ENCODE measurements at places on chromosomes 2 and 18.

- DNase-seq = no peak
Observed at GRCh38 chr2:143321994-143322393, 192.8 kb downstream of the ARHGAP15 start.

DNA sequence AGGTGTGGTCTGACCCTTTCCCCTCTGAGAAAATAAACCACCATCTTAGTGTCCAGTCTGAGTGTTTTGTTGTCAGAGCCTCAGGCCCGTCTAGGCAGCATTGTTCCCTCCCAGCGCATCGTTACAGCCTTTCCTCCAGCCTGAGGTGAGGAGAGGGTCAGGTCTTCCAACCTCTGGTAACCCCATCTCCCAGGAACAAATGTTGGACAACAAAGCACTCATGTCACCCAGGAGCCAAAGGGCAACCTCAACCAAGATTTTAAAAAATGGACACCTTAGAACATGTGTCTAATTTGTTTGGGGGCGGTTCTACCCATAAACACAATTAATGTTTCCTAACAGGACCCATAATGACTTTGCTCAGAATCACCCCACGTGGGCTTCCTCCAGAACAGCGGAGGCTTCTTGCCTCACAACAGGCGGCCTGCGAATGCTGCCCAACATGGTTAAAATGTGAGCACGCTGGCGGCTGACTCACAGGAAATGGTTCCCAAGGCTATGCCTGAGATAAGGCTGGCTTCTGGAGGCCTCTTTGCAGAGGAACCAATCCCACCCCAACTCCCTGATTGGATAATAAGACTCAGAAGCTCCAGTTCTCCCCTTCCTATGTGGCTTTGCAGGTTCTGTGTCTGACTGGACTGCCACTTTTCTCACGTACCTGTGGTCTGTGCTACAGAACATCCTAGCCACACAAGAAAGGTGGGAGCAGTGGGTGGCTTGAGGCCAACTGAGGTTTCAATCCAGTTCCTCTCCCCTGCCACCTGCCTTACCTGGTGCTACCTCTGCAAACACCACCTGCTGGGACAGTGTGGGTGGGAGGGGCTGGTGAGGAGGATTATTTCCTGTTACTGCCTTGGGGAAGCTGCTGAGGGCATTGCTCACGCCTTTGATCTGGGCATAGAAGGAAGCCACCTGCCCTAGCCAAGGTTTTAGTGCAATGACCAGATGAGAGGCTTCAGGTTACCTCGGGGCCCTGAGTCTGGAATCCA, 108.8 kb downstream of the B3GNT2 start:
- peak; percentile 58 for DNase-seq

- DNase-seq = no peak
Observed at GRCh38 chr18:70271742-70272141, 17.1 kb upstream of the SOCS6 start.

GRCh38 chr2:99489063-99489760, 605 bp downstream of the REV1 start:
- peak; percentile 47 for DNase-seq

DNA sequence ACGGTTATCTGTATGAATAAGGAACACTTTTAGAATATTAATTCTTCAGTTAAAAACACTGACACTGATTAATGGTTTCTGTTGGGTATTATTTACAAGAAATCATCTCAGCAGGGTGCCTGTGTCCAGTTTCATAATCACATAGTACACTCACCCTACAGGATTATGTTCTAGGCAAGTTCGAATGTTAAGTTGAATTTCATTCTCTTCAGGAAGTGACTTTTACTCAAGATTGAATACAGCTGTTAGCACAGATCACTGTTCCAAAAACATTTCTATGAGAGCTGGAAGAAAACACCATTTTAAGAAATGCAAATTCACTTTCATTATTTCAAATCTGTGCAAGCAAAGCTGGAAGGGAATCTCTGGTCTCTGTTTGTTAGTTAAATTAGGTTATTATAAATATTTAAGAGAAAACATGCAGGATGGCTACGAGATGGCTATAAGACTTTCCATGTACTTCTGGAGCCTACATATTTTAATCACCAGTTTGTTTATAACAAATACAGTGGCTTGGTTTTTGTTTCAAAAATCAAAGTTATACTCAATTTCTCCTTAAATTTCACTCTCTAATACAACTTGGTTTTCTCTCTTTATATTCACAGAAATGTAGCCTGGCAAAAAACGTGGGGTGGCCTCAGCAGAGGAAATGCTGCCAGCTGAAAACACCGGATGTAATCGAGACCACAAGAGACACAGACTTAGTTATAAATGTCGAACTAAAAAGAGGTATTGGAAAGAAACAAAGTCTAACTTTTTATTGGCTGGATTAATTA, 65.8 kb downstream of the RBMS1 start:
- DNase-seq = no peak

DNA sequence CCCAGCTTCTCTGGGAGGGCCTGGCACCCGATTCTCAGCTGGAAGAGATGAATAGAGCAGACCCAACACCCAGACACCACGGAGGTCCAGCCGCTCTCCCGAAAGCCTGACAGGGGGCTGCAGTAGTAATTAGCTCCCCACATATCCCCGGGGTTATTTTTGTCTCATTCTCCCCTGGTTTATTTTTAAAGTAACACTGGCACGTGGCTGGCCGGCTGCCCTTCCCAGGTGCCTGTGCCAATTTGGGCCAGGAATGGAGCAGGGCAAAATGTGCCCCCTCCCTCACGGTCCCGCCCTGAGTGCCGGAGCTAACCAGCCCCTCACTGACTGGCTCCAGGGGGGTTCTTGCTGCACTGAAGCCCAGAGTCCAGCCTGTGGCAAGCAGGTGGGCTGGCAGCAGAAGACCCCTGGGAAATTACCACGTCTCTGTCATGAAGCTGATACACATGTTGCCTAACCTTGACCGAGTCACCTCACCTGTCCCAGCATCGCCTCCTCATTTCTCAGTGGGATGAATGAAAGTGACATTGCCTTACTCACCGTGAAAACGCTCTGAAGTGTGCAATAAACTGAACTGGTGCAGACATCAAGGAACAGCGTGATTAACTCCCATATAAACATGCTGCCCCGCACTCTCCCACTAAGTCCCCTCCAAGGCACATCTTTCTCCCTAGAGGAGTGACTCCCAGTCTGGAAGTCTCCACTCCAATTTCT, 18.4 kb downstream of the KCNK3 start:
- no peak for DNase-seq

DNA sequence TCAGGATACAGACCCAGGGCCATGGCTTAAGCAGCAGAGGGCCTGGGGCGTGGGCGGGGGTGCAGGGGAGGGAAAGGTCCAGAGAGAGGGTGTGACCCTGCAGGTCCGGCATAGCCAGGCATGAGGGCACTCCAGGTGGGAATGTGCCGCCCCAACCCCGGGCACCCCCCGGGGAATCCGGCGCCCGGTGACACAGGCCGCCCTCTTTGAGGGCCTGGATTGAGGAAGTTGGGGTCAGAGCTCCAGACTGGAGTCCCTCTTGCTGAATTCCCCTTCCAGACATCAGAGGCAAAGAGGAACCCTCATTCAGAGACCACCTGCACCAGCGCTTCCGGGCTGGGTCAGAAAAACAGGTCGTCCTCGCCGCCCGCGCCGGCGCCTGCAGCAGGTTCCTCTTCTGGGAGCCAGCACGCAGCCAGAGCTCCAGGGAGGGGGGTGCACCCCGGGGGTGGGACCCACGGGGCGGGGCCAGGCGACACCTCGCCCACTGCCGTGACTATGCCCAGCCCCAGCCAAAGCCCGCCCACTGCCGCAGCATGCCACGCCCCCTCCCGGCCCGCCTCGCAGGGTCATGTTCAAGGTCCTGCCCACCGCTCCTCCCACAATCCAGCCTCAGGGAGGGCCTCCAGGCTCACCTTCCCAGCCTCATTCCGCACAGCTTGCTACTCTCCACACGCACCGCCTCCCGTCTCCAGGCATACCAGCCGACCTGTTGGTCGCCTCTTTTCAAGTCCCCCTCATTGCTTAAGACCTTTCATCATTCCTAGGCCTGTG, 98.3 kb upstream of the ID2 start:
- peak; percentile 50 for DNase-seq

GRCh38 chr2:218082586-218083351, 13.7 kb downstream of the RUFY4 start:
- no peak for DNase-seq

DNA sequence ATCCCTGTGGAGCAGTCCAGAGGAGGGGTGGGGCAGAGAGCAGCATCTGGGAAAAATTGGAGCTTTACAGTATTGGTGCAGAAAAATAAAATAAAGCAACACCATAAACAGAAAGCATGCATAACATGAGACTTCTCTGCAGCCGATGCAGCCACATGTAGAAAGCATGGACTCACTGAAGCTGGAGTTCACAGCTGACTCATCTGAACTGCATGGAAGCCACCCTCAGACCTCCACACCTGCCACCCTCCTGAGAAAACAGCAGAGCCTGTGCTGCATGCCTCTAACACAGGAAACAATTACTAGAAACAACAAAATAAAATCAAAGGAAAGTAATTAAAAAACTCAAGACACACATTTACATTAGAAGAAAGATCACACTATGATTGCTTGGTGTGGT, 169.4 kb upstream of the ALKAL2 start:
- no peak for DNase-seq

- DNase-seq = no peak
Observed at GRCh38 chr2:34979148-34979547, 1376.4 kb upstream of the CRIM1 start.

DNA sequence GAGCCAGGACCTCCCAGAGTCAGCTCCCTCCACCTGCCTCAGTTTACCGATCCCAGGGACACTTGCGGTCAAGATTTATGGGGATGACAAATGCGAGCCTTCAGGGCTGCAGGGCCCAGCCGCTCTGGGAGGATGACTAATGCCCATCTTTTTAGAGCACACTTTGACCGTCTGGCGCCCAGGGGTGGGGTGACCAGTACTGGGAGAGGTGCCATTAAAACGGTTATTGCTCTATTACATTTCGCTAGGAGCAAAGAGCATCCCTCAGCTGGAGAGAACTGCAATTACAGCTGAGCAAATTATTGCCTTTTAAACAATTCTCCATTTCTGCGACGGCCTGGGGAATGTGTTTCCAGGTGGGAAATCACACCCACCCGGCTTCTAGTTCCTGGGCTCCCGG, 42.6 kb upstream of the HPCAL1 start:
- no peak for DNase-seq

- no peak for DNase-seq
Observed at GRCh38 chr2:14751581-14751980, 119.1 kb downstream of the LRATD1 start.

DNA sequence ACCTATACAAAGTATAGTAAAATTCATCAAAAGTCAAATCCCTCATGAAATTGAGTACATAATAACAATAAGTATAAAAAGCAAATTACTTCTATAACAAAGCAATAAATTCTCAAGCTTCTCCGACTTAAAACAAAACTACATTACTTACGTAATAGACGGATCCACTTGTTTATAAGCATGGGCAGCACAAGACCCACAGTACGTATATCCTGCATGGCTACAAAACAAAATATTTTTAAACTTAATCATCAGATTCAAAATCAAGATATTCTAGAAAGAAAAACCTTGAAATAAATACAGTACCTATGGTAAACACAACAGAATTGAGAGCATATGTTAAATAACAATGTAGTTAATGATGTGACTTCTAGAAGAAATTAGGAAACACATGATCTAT, 78.9 kb downstream of the MEMO1 start:
- DNase-seq = no peak

- no peak for DNase-seq
Observed at GRCh38 chr2:241678307-241678706, 8.3 kb downstream of the DTYMK start.

GRCh38 chr2:227625420-227625819, 8.1 kb downstream of the SCYGR4 start:
- DNase-seq = no peak

DNA sequence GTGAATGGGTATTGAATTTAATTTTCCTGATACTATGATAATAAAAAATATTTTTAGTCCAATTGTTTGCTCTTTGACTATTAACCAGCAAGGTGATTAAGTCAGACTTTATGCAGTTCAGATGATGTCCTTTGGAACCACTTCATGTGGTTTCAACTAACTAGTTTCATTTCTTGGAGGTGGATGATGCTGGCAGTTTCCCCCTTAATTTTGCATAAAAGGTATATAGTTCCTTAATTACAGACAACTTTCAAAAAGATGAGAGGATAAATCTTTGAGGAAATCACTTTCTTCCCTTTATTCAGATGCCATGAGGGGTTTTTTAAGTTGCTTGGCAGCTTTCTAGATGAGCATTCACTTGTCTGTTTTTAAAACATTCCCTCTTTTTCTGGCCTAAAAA, 223.1 kb downstream of the PHLPP1 start:
- no peak for DNase-seq

DNA sequence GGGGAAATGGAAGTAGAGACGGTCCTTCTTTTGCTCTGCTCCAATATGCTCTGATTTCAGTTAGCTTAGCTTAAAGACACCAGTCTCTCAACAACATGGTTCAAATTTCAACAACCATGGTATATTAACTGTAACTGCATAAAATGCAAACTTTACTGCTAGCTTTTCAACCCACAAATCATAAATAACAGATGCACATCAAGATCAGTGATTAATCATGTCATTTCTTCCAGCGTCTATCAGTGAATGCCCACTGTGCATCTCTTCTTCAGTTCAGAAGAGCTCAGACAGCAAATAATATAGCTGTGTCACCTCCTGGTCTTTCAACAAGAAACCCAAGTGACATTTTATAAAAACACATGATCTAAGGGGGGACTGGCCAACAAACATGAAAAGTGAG, 12.6 kb downstream of the PECR start:
- DNase-seq = no peak

DNA sequence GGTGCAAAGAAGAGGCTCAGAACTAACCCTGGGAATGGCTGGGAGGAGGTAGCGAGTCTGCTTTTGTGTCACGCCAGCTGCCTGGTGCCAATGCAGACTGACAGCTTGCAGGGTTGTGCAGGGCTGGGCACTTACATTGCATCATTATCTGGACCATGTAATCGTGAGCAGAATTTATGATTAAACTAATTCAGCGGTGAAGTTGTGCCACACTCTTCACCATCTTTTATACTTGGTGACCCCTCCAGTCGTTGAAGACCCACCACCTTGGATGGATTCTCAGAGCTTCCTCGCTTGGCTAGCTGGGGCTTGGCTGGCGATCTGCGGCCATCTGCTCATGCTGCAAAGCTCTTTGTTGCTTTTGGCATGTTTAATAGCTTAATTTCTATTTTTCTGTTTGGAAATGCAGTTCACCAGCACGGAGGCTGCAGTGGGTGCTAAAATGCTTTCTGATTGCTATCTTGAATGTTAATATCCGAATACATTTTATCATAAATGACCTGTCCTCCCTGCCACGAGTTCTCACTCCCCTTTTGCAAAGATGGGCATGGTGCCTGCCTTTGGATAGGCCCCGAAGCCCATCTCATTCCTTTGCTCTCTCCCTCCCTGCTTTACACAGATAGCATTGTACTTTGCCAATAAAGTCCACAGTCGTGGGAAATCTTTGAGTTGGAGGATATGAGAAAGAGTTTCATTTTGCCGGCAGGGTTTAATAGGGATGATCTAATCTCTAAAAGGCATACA, 188.2 kb downstream of the PRKCE start:
- no peak for DNase-seq

DNA sequence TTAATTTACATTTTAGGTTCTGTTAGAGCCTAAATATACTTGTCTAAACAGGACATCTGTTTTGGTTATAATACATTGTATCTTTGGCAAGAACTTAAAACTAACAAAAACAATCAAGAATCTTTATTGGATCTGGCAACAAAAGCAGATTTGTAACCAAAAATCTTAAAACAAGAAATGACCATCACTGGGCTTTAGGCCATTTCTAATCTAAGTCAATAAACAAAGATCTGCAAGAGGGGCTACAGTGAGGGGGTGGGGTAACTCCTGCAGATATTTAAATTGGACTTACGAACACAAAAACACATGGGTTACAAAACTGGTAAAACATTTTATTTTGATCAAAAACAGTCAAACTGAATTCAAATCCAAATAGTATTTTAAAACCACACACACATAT, 77.3 kb downstream of the SRBD1 start:
- no peak for DNase-seq

Measured in T-helper 2 cell treated with Interferon-gamma antibody and Interleukin-4, amounts not matched to agents 5 μg/mL and 100 μg/mL, for 36 hours (primary cell).